Activated CD4-positive, alpha-beta T cell treated with anti-CD3 and anti-CD28 coated beads, Interleukin-2, Interleukin-6, amounts not matched to agents 100 ng/mL and 50 ng/mL, durations not matched to agents 16 hours and 8 hours (primary cell): ENCODE measurements at places on chromosomes 3 and 15.

DNA sequence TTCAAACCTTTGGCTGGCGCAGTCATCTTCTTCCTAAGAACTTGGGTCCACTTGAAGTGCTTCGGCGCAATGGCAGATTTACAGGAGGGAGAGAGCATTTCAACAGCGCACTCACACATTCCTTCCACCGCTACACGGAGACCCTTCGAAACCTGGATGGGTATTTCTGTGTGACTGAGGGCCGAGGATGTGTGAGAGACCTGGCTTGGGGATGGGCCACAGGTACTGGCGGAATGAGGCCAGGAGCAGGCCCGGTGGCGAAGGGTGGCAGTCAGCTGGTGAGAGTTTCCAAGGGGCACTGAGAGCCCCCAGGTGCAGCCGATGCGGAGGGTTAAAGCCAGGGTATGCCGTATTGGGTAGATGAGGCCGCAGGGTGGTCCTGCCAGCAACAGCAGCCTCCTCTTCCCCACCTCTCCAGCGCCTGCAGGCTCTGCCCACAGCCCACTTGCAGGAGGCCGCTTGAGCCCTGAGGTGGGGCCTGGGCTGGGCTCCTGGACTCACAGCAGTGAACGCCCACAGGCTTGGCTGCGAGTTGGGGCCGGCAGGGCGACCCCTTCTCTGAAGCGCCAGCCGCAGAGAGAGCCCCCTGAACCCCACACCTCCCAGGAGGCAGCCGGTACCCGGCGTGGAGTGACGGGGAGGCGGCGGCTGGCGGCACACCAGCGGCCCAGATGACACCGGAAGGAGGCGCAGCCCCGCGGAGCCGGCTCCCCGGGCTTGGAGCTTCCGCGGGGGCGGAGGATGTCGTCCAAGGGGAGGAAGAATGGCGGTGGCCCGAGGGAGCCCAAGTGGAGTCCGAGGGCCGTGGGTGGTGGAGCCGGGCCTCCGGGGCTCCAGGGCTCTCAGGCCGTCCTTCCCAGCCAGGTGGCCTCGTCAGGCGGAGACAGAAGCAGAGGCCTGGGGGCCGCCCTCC lies 166.5 kb downstream of the NSMCE3 start:
- DNase-seq: no peak

- DNase-seq: no peak
Measured at GRCh38 chr3:84967767-84968581, 9.2 kb downstream of the CADM2 start.

DNA sequence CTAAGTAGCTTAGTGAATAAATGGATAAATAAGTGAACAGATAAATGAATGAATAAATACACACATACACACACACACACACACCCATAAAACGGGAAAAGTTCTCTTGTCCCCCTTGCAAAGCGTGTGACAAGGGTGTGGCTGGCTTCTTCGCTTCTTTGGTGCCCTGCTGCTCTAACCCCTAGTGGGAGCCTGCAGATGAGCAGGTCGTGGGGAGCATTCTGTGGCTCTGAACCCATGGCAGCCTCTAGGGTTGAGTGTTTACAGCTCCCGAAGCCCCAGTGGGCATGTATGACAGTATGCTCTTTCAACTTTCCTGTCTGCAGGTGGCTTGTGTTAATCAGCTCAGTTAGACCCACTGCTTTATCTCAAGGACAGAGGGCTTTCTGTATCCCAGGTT lies 582.3 kb downstream of the EDEM1 start:
- DNase-seq: no peak

- no peak for DNase-seq
Measured at GRCh38 chr3:117692416-117692995, 982.9 kb downstream of the TUSC7 start.

DNA sequence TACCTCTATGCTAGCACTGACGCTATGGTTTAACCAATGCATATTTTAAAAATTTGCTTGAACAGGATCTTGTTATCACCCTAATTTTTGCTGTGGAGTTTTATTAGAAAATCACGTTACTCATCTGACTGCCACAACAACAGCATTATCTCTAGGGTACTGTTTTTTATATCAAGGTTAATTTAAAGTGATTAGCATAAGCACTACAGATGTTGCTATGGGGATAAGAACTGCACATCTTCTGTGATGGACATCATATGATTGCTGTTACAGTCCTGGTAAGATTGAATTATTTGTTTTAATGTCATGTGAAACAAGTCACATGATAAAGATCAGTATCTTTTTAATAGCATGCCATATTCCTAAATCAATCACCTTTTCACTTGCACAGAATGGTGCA lies 492.2 kb upstream of the ROBO2 start:
- DNase-seq: no peak

DNA sequence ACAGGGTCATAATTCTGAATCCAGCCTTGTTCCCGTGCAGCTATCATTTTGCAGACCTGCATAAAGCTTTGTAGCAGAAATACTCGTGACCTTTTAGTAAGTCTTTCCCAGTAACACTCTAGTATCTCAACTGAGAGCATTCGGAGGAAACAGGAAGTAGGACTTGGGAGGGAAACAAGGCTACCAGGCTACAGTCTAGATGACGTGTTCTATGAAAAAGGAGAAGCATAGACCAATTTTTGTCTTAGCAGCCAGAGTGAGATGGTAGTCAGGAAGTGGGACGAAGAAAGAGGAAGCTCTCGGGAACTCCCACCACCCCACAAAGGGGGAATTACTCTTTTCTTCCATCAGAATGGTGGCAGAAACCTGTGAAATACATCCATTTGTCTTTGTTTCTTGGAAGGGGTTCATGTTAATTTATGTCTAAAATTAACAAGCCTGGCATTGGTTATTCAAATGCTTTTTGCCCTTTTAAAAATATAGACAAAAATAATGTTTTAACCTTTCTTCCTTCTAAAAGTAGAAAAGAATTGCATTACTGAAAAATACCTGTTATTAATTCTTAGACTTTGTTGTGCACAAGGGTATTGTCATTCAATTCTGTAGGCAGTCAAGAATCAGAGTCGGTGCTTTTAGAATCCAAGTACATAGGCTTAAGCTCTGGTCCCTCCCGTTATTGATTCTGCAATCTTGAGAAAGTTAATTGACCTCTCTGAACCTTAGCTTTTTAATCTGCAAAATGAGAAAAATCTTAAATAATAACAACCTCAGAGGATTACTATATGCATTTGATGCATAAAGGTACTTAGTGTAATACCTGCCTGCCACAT lies 1.6 kb upstream of the SUCNR1 start:
- peak; percentile 11 for DNase-seq

- no peak for DNase-seq
Measured at GRCh38 chr3:98691897-98692296, 71.2 kb upstream of the ST3GAL6 start.

DNA sequence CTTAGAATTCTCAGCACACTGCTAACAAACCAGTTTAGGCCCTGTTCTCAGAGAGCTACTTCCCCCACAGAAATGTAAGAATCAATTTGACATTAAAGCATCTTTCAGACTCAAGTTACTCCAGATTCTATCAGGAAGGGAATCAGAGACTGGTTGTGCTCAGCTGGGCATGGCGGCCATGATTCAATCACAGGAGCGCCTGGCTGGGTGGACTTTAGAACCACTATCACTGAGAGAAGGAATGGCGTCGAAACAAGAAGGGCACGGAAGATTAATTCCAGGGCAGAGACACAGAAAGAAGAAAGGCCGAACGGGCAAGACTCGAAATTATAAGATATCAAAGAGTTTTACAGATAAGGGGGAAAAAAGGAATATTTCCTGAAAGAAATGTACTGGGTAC lies 6.2 kb downstream of the TNIK start:
- no peak for DNase-seq

DNA sequence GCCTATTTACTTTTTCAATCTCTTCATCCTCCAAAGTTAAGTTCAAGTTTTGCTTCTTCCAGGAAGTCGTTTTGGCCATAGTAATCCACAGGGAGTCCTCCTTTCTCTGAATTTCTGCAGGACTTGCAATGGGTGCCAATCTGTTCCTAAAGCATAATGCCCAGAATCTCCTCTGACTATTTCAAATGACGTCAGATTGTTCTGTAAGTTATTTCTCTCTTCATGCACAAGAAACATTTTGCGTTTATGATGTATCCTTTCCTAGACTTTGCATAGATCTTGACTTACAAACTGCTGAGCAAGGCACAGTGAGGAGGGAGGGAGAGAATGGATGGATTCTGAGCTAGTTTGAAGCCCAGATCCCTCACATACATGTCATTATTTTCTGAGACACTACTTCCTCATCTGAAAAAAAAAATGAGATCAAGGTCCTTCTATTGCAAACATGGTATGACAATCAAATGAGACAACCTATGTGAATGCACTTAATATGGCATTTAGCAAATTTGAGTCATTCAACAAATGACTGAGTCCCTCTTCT lies 103.1 kb downstream of the MEX3B start:
- no peak for DNase-seq

DNA sequence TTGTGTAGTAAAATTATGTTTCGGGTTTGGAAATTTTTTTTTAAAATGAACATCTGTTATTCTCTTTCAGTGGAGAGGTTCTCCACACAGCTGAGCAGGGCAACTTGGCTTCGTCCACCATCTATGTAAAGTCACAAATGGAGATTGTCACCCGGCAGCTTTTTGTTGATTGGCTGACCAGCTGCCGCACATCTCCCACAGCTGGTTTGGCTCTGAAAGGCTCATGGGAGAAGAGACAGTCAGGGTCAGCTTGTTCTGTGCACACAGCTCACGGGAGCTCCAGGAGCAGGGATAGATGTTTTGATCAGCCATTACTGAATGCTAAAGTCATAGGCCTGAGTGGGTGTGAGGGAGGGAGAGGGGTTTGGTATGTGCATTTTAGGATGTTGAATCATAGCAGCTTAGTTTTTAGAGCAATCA lies 12.9 kb upstream of the CCDC80 start:
- no peak for DNase-seq

DNA sequence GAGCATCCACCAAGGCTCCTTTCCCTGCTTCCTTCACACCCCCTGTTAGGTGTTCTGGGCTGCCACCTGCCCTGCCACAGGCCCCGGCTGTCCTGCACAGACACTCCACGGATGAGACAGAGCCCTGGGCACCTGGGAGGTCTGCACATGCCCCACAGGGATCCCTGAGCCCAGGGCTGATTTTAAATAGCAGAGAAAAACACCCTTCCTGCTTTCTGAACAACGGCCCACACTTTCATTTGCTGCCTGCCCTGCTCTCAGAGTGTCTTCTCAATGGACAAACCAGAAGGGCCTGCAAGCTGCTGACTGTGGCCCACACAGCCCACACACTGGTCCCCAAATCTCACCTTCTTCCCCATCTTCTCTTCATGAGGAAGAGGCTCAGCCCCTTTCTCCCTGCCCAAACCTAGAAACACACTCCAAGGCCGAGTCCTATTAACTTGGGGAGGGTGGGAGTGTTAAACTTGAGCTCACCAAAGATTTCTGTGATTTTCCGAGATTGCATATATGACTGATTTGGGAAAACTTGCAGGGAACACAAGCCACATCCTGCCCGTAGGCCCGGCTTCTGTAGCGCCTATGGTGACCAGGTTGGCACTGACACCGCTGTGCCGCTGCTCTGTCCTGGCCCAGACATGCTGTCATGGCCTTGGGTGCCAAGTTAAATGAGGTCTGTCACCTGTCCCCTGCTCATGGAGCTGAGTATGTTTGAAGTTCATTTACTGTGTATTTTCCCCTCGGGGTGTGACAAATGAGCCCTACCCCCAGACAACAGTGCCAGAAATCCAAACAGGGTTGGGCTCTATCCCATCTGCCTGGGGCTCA lies 47.2 kb upstream of the KLF13 start:
- no peak for DNase-seq

DNA sequence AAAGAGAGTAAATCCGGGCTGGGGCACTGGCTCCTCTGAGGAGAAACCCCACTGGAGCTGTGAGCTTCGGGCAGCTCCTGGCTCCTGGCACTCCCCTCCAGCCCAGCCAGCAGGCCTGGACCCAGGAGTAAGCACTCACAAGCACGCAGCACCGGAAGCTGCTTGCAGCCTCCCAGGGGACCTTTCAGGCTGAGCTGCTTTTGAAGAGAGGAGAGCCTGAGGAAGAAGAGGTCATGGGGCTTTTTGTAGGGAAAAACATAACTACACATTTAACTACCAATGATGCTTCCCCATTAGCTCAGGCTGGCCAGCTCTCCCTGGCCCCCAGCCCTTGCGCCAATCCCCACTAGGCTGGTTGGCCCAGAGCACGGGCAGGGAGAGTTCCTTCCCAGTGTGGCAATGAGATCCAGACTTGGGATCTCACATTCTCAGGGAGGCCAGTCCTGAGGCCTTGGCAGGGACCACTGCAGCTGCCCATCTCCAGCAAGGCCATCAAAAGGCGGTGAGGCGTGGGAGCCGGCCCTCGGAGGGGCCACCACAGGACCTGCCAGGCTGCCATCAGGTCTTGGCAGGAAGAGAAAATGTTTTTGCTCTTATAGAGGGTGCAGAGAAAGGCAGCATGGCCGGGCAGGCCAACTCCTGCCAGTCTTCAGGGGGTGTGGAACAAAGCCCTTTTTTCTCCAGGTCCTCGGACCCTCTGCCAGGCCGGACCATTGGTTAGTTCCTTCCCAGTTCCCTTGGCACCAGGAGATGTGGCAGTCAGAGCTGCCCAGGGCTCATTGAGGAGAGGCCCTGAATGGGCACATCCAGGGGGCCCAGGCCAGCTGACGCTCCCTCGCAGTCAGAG lies 41.5 kb upstream of the MFGE8 start:
- no peak for DNase-seq

- DNase-seq: no peak
Measured at GRCh38 chr15:43859546-43859945, 32.7 kb downstream of the WDR76 start.

GRCh38 chr3:46406788-46407611 lies at the start of the genes CCR5AS and CCRL2:
TSS of gene CCR5AS (minus strand) at chr3:46407066.
TSS of gene CCRL2 (plus strand) at chr3:46407259. CDS start at chr3:46408080, 821 bp downstream.
- peak; percentile 49 for DNase-seq

GRCh38 chr15:83178390-83178789 lies 29.2 kb downstream of the HDGFL3 start:
- DNase-seq: no peak

GRCh38 chr3:153219146-153219545 lies 57.1 kb downstream of the RAP2B start:
- DNase-seq: no peak

- DNase-seq: peak; percentile 32
Measured at GRCh38 chr15:68829068-68829467, 8.4 kb upstream of the ANP32A start.

GRCh38 chr3:171849617-171850319 lies 6.6 kb downstream of the TMEM212 start:
- no peak for DNase-seq

GRCh38 chr3:72997421-72997961 lies 880 bp downstream of the PPP4R2 start:
- peak; percentile 70 for DNase-seq

GRCh38 chr3:50294492-50295403 lies 2.5 kb upstream of the IFRD2 start:
- no peak for DNase-seq

GRCh38 chr15:75640483-75641178 lies 607 bp upstream of the IMP3 start:
- DNase-seq: peak; percentile 74

DNA sequence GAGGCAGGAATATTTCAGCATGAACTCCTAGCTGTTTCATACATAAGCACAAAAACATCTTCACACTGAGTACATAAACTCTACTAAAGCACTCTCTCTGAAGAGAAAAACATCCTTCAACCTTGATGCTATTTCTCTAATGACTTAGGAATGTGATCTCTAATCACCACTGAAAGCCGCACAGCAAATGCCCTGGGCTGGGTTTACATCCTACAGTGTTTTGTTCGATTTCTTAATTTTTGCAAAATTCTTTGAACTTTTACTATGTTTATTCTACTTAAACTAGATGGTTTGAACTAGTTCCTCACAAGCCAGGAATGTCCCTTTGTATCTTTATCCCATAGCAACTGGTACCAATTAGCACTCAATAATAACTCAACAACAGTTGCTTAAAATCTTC lies 130.9 kb upstream of the ABI3BP start:
- DNase-seq: no peak
